ENCODE measurements at places on chromosomes 11 and 22.
A peak's percentile ranks its signal among the peaks of the same experiment; 100 is the strongest.

DNA sequence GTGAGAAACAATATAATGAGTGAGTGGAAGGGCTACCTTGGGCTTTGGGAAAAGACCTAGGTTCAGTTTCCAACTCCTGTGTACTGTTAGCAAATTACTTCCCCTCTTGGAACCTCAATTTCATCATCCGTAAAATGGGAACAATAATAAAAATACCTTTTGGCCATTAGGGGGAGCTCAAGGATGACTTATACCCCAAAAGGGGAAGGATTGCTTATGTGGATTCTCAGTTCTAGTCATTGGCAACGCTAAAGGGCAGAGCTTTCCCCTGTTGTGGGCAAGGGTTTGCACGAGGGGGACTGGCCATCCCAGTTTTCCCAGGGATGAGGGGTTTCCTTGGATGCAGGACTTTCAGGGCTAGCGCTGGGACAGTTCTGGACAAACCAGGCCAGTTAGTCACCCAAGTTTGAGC, 3.1 kb upstream of the COMMD9 start:
- DNase-seq = peak; percentile 23
- peaks cover 3% of the 10 kb centered on the region for H3K4me1 ChIP-seq
- H3K4me3 ChIP-seq = no peak overlapping the region
- H3K27ac ChIP-seq = no peak overlapping the region
- H3K27me3 ChIP-seq = peaks cover 4% of the 10 kb centered on the region

GRCh38 chr22:39185601-39186012, 33.1 kb upstream of the CBX7 start:
- no peaks in the 10 kb centered on the region for H3K27me3 ChIP-seq
- no peak overlapping the region for H3K27ac ChIP-seq
- no peak overlapping the region for H3K4me3 ChIP-seq
- H3K4me1 ChIP-seq = no peaks in the 10 kb centered on the region
- no peaks in the 10 kb centered on the region for H3K36me3 ChIP-seq

GRCh38 chr11:45676522-45677095, 11.2 kb upstream of the CHST1 start:
- no peak overlapping the region for H3K4me3 ChIP-seq
- no peaks in the 10 kb centered on the region for H3K36me3 ChIP-seq
- DNase-seq = peak; percentile 4
- H3K4me1 ChIP-seq = peaks cover 8% of the 10 kb centered on the region
- H3K27me3 ChIP-seq = no peaks in the 10 kb centered on the region

- no peak for DNase-seq
- H3K27ac ChIP-seq = no peak overlapping the region
- no peak overlapping the region for H3K4me3 ChIP-seq
- no peaks in the 10 kb centered on the region for H3K36me3 ChIP-seq
- no peaks in the 10 kb centered on the region for H3K4me1 ChIP-seq
Observed at GRCh38 chr11:114180301-114181055, 115.7 kb upstream of the NNMT start.

GRCh38 chr11:45005106-45005505, 54.4 kb upstream of the TP53I11 start:
- H3K4me3 ChIP-seq = no peak overlapping the region
- no peak overlapping the region for H3K27ac ChIP-seq
- no peak for DNase-seq

DNA sequence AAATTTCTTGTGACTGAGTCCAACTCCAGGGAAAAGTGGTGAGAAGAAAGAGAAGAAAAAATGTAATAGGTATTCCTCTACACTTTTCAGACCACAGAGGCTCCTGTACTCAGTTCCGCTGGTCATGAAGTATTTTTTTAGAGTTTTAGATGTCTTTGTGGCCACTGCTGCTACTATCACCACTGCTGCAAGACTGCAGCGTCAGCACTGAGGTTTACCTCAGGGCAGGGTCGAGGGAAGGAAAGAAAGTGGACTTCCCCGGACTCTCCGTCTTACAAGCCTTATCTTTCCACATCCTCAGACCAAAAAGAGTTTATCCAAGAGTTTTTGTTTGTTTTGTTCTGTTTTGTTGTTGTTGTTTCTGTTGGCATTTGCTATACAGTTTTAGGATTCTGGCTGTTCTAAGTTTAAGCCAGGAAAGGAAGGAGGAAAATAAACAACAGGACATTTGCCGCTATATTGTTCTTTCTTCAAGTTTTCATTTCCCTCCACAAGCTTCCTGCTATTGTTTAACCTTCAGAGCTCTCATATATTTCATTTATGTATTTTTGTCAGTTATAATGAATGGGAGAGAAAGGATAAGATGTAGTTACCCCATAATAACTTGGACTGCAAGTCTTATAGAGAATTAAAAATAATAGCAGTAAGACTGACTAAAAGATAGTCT, 919.3 kb downstream of the NTM start:
- H3K27me3 ChIP-seq = no peaks in the 10 kb centered on the region
- H3K36me3 ChIP-seq = no peaks in the 10 kb centered on the region
- H3K27ac ChIP-seq = no peak overlapping the region
- no peaks in the 10 kb centered on the region for H3K4me1 ChIP-seq
- DNase-seq = no peak
- no peak overlapping the region for H3K4me3 ChIP-seq

GRCh38 chr11:82972103-82972502, 70.6 kb downstream of the DDIAS start:
- peak overlapping the region; percentile 32 for H3K4me3 ChIP-seq
- peak overlapping the region; percentile 85 for H3K27ac ChIP-seq

DNA sequence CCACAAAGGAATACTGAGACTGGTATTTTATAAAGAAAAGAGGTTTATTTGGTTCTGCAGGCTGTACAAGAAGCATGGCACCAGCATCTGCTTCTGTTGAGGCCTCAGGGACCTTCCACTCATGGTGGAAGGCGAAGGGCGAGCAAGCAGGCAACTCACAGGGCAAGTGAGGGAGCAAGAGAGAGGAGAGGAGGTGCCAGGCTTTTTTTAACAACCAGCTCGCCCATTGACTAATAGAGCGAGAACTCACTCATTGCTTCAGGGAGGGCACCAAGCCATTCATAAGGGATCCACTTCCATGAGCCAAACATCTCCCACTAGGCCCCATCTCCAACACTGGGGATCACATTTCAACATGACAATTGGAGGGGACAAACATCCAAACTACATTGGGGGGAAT, 1.2 kb downstream of the PTS start:
- peak overlapping the region; percentile 95 for H3K27ac ChIP-seq
- H3K36me3 ChIP-seq = no peaks in the 10 kb centered on the region
- H3K27me3 ChIP-seq = no peaks in the 10 kb centered on the region

DNA sequence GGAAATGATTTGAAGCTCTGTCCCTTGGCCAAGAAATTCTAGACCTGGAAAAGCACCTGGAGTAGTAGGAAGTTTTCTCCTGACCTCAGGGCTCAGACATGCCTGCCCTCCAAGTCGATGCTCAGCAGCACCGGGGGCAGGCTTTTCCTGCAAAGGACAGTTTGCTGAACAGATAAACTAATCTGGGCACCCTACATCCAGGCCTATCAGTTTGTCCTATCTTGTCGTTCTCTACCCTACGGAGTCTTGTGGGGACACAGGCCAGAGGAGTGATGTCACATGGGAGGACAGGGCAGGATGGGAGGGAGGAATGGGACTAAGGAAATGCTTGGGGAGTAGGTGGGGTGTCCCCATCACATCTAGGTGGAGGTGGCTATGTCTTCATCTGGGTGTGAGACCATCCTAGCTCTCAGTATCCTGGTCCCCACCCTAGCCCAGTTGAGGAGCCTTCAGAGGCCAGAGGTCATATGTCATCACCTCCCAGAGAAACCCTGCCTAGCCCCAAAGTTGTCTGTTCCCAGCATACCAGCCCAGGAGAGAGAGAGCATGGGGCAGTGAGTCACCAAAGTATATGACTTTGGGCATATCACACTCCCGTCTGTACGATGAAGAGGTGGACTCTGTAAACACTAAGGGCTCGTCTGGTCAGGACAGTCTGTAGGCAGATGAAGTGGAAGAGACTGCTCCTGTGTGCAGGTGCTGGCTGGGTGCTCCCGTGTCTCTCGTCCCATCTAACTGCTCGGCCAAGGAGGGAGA, 18.1 kb upstream of the FCHSD2 start:
- no peak for DNase-seq
- peaks cover 51% of the 10 kb centered on the region for H3K4me1 ChIP-seq
- no peaks in the 10 kb centered on the region for H3K27me3 ChIP-seq
- peak overlapping the region; percentile 9 for H3K4me3 ChIP-seq
- H3K27ac ChIP-seq = peak overlapping the region; percentile 98

DNA sequence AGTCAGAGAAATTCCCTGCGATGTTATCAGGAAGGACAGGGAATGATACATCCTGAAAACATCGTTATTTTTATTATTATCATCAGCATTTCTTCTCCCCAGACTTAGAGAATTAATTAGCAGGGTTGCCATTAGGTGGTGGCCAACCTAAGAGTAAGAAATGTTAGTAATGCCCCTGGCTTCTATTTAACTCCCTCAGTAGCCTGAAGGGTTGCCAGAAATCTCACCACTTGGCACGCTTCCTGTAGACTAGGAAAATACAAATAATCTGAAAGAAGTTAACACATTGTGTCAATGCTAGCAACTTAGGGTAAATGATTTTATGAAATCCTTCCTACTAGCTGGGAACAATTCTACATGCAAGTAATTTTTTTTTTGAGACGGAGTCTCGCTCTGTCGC, 45.5 kb downstream of the ENDOD1 start:
- H3K4me1 ChIP-seq = no peaks in the 10 kb centered on the region
- no peak overlapping the region for H3K4me3 ChIP-seq
- H3K27me3 ChIP-seq = no peaks in the 10 kb centered on the region
- no peaks in the 10 kb centered on the region for H3K36me3 ChIP-seq
- no peak overlapping the region for H3K27ac ChIP-seq
- no peak for DNase-seq

GRCh38 chr11:120713296-120713695, 201.7 kb downstream of the GRIK4 start:
- H3K4me3 ChIP-seq = no peak overlapping the region
- no peaks in the 10 kb centered on the region for H3K27me3 ChIP-seq
- peaks cover 49% of the 10 kb centered on the region for H3K4me1 ChIP-seq

GRCh38 chr22:42436404-42436803, 4.2 kb upstream of the NFAM1 start:
- H3K4me3 ChIP-seq = peak overlapping the region; percentile 78
- no peaks in the 10 kb centered on the region for H3K36me3 ChIP-seq
- no peak for DNase-seq
- no peaks in the 10 kb centered on the region for H3K27me3 ChIP-seq
- H3K4me1 ChIP-seq = peaks cover 13% of the 10 kb centered on the region

DNA sequence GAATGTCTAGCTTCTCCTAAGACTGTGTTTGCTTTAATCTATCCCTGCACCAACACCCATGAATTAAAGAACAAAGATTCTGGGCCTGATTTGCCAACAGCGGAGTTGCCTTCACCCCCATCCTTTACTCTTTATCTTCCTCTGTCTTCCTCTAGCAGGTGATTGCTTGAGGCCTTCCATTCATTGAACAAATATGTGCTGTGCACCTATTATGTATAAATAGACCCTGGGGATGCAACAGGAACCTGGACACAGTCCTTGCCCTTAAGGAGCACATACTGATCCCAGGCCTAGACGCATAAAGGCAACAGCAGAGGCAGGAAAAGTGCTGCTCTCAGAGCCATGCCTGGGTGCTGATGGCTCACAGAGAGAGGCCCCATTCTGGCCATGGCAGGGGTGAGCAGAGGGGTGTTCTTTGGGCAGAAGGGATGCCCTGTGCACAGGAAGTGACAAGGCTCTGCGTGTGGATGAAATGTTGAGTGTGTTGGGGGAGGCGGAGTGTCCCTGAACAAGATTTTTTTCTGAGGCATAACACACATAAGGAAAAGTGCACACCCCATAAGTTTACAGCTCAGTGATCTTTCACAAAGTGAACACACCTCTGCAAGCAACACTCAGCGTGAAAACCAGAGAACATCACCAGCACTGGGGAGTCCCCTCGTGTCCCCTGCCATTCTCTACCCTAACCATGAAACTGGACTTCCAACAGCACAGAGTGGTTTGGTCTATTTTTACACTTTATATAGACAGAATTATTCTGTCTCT, 145.9 kb downstream of the GRIK4 start:
- no peaks in the 10 kb centered on the region for H3K27me3 ChIP-seq
- no peaks in the 10 kb centered on the region for H3K36me3 ChIP-seq
- H3K4me1 ChIP-seq = peaks cover 37% of the 10 kb centered on the region

GRCh38 chr11:12182676-12183541, 72.5 kb downstream of the MICAL2 start:
- no peak for DNase-seq
- H3K4me1 ChIP-seq = no peaks in the 10 kb centered on the region
- no peaks in the 10 kb centered on the region for H3K36me3 ChIP-seq
- H3K27me3 ChIP-seq = no peaks in the 10 kb centered on the region
- no peak overlapping the region for H3K27ac ChIP-seq

DNA sequence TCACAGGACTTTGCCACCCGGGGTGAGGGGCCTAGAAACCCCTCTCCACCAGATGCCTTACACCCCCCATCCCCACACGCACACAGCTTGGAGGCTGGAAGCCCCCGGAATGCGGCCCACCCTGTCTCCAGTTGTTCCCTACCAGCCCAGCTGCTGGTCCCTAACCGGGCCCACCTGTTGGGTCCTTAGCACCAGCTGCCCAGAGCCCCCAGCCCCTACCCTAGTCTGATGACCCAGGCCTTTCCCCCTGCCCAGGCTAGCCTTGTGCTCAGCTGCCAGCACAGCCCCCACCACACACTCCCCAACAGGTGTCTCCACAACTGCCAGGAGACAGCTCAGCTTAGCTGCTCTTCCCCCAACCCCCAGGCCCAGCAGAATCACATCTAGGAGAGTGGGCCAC, 67.1 kb downstream of the CDKN1C start:
- no peaks in the 10 kb centered on the region for H3K4me1 ChIP-seq
- H3K27ac ChIP-seq = no peak overlapping the region
- no peak overlapping the region for H3K4me3 ChIP-seq
- H3K27me3 ChIP-seq = no peaks in the 10 kb centered on the region

DNA sequence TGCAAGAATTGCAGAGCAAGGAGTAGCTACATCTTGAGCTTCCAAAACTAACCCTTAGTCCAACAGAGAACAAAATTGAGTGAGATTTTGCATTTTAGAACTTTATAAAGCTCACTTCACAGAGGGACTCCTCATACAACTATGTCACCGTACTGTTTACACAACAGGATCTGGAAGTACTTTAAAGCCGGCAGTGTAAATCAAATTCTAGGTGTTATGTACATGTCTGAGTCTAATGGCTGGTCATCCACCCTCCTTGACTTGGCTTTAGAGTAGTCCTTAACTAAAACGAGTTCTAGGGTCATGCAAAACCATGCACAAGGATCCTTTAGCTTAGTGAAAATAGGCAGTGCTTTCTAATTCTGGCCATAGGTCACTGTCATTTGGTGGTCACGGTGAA, 23.5 kb downstream of the IRAG1 start:
- no peaks in the 10 kb centered on the region for H3K27me3 ChIP-seq
- no peak overlapping the region for H3K4me3 ChIP-seq
- no peaks in the 10 kb centered on the region for H3K36me3 ChIP-seq
- H3K4me1 ChIP-seq = no peaks in the 10 kb centered on the region

Measured in GM12878 (cell line).